ENCODE measurements at places on chromosomes 7 and 10.

DNA sequence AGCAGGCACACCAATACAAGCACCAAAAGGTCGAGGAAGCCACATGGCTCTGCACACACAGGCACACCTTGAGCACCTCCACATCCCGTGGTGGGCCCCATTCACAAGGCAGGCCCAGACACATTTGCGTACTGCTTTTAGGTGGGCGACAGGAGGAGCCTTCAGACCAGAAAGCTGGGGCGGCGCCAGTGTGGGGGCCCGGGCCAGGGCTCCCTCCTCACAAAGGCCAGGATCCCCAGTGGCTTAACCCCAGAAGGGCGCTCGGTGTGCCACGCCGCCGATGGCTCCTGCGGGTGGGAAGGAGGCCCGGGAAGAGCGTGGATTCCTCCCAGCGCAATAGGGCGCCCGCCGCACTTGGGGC, 2.8 kb upstream of the SMARCD3 start:
- DNase-seq = no peak

GRCh38 chr10:24556750-24557742, 166.6 kb downstream of the ARHGAP21 start:
- no peak for DNase-seq

GRCh38 chr7:81616951-81617350, 152.9 kb downstream of the HGF start:
- DNase-seq = no peak

- DNase-seq = no peak
These were observed 280.8 kb upstream of the LRGUK start for GRCh38 chr7:133846203-133846945.

DNA sequence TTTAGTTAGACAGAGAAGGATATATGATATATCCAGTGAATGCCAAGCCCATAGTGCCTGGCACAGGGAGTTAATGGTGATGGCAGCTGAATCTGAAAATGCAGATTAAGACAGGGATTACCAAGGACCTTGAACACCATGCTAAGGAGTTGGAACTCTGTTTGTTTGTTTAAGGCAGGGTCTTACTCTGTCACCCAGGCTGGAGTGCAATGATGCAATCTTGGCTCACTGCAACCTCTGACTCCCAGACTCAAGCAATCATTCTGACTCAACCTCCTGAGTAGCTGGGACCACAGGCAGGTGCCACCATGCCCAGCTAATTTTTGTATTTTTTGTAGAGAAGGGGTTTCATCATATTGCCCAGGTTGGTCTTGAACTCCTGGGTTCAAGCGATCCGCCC, 1.6 kb downstream of the AKR1D1 start:
- DNase-seq = no peak

DNA sequence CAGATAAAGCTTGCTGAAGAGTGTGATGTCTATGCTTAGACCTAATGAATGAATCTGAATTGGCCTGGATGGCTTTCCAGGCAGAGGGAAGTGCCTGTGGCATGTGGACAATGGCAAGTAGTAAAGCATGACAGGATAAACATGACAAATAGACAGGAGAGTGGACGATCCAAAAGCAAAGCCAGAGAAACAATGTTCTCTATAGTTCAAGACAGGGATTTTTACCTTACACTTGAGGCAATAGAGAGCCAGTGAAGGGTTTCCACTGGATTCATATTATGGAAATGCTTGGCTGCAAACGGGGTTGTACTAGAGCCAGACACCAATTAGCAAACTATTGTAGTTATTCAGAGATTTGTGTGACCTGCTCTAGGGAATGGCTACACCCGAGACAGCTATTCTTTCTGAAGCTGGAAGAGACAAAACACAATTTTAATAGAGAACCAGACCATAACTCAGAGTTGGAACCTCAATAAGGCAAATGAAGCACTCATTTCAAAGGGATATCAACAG, 2.3 kb downstream of the AGMO start:
- no peak for DNase-seq

- DNase-seq = peak; percentile 33
These were observed 266.0 kb downstream of the BBS9 start for GRCh38 chr7:33395340-33395739.

- DNase-seq = no peak
These were observed 14.7 kb downstream of the CNPY1 start for GRCh38 chr7:155531681-155532080.

- no peak for DNase-seq
These were observed 15.4 kb downstream of the TFAM start for GRCh38 chr10:58400609-58401008.
